ENCODE measurements at places on chromosomes 4 and X. TPM values are rescaled to one million over a fixed set of nuclear protein-coding genes. Genes with fewer than 3 reads are reported as not detected.

DNA sequence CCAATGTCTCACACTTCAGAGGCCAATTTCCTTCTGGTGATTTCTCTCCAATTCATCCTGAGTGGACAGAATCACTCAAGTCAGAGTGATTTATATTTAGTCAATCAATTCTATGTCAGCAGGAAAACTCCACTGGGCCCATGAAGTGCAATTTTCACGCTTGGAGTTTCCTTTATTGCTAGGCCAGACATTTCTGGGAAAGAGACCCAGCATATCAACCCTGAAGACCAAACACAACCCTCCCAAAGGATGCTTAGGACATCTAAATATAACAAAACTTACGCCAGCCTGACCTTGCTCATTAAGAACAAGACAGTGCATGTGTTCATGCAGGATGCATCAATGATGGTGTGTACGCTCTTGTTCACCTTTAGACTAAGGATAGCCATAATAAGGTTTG, 156.4 kb downstream of the RASL11B start:
- H3K4me3 ChIP-seq, result no peak overlapping the region
- no peaks in the 10 kb centered on the region for H3K27me3 ChIP-seq
- no peaks in the 10 kb centered on the region for H3K36me3 ChIP-seq
- no peak overlapping the region for H3K27ac ChIP-seq
- DNase-seq, result no peak

GRCh38 chr4:78410225-78410624, 141.3 kb upstream of the ANXA3 start:
- H3K27ac ChIP-seq, result no peak overlapping the region
- H3K4me3 ChIP-seq, result no peak overlapping the region
- peaks cover 4% of the 10 kb centered on the region for H3K4me1 ChIP-seq
- no peak for DNase-seq

Gene MND1
- total RNA-seq, result 5.9 TPM

Gene MXRA5
- total RNA-seq, result 47.2 TPM

Gene ETNPPL
- not detected for total RNA-seq

GRCh38 chrX:137792214-137792613, 226.3 kb downstream of the ZIC3 start:
- H3K27me3 ChIP-seq, result peaks cover 9% of the 10 kb centered on the region
- no peak overlapping the region for H3K4me3 ChIP-seq
- no peak for DNase-seq

- no peak for DNase-seq
- H3K27me3 ChIP-seq, result no peaks in the 10 kb centered on the region
- no peak overlapping the region for H3K27ac ChIP-seq
- H3K4me1 ChIP-seq, result no peaks in the 10 kb centered on the region
- H3K4me3 ChIP-seq, result no peak overlapping the region
Measured at GRCh38 chr4:109589119-109589518, 29.1 kb downstream of the MCUB start.

Gene ARX
- total RNA-seq, result 1.4 TPM

DNA sequence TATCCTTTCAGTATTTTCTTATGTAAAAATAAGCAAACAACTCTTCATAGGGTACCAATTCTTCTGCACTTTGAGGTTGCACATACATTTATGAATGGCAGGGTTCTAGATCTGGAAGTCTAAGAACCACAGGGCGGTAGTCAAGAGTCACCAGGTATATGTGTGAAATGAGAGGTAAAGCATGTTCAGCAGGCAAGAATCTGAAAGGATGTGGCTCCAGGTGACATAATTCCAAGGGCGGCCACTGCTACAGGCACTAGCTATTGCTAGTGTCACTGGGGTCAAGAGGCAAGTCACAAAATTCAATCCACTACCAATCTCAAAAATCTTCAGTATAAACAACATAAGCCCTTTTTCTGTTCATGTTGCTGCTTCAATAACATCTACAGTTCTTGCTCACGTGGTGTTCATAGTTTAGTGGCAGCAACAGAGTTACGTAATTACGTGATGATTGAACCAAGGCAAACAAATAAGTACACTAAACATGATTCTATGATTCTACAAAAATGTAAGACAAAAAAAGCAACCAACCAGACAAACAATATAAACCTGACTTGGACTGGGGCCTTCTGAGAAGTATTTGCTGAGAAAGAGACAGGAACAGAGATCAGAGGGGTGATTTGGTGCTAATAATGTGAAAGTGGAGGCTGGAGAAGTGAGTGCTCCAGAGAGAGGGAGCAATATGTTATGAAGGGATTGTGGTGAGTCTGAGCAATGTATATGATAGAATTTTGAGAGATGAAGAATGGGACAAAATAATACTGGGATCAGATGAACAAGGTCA, 101.7 kb downstream of the NAA11 start:
- no peaks in the 10 kb centered on the region for H3K27me3 ChIP-seq
- H3K4me1 ChIP-seq, result no peaks in the 10 kb centered on the region
- H3K4me3 ChIP-seq, result no peak overlapping the region
- no peaks in the 10 kb centered on the region for H3K36me3 ChIP-seq
- DNase-seq, result no peak

DNA sequence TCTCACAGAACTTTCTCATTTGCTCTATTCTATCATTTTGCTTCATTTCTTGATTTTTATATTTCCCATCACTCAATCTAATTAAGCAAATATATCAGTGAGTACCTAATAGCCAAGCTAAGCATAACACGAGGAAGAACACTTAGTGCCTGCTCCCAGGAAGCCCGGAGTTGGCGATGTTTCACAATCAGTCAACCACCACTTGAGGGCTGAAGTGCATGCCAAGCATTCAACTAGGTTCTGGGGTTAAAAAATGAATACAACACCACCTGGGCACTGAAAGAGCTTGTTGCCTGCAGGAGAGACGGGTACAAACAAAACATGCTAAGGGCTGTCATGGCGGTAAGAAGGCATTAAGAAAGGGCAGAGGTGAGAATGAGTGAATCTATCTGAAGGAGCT, 47.5 kb downstream of the UCHL1 start:
- H3K4me1 ChIP-seq, result peaks cover 9% of the 10 kb centered on the region
- DNase-seq, result no peak
- H3K4me3 ChIP-seq, result no peak overlapping the region
- H3K27ac ChIP-seq, result no peak overlapping the region
- no peaks in the 10 kb centered on the region for H3K36me3 ChIP-seq

Gene PAK3
- total RNA-seq, result 8.0 TPM

GRCh38 chr4:110666030-110666429, 43.2 kb upstream of the PITX2 start:
- H3K4me1 ChIP-seq, result no peaks in the 10 kb centered on the region
- no peaks in the 10 kb centered on the region for H3K27me3 ChIP-seq
- DNase-seq, result no peak

GRCh38 chr4:68948985-68949384, 2.6 kb downstream of the UGT2A3 start:
- no peak overlapping the region for H3K4me3 ChIP-seq
- H3K4me1 ChIP-seq, result no peaks in the 10 kb centered on the region
- no peaks in the 10 kb centered on the region for H3K36me3 ChIP-seq
- DNase-seq, result no peak
- H3K27ac ChIP-seq, result no peak overlapping the region

GRCh38 chr4:119690871-119691270, 62.3 kb upstream of the PDE5A start:
- no peaks in the 10 kb centered on the region for H3K4me1 ChIP-seq
- H3K27ac ChIP-seq, result no peak overlapping the region
- no peak overlapping the region for H3K4me3 ChIP-seq
- H3K36me3 ChIP-seq, result no peaks in the 10 kb centered on the region

DNA sequence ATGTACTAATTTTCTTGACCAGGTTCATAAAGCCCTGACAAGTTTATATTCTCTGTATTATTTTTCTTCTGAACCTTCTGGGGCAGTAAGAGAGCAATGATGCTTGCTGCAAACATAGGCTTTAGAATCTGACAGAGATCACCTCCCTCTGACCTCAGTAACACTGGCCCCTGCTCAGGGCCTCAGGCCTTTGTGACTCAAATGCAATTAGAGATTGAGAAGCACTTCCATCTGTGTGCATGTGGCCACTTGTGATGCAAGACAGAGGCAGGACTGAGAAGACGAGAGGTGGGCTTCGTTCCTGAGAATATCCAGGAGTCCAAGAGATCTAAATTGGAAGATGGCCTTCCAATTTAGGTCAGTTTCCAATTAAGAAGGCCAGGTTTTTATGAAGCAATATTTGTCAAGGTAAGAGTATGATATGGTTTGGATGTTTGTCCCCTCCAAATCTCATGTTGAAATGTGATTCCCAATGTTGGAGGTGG, 82.8 kb upstream of the VEGFC start:
- H3K36me3 ChIP-seq, result no peaks in the 10 kb centered on the region
- no peak overlapping the region for H3K4me3 ChIP-seq
- H3K27ac ChIP-seq, result peak overlapping the region; percentile 70
- no peak for DNase-seq
- no peaks in the 10 kb centered on the region for H3K27me3 ChIP-seq
- H3K4me1 ChIP-seq, result peaks cover 2% of the 10 kb centered on the region

GRCh38 chrX:2224161-2224560, 276.6 kb downstream of the DHRSX start:
- no peaks in the 10 kb centered on the region for H3K27me3 ChIP-seq
- H3K4me1 ChIP-seq, result no peaks in the 10 kb centered on the region
- H3K4me3 ChIP-seq, result no peak overlapping the region
- H3K27ac ChIP-seq, result no peak overlapping the region

Gene GLRA3
- total RNA-seq, result not detected

GRCh38 chrX:143378851-143379250, 138.4 kb downstream of the SPANXN3 start:
- H3K27ac ChIP-seq, result no peak overlapping the region
- no peaks in the 10 kb centered on the region for H3K4me1 ChIP-seq
- H3K36me3 ChIP-seq, result no peaks in the 10 kb centered on the region
- no peak overlapping the region for H3K4me3 ChIP-seq

DNA sequence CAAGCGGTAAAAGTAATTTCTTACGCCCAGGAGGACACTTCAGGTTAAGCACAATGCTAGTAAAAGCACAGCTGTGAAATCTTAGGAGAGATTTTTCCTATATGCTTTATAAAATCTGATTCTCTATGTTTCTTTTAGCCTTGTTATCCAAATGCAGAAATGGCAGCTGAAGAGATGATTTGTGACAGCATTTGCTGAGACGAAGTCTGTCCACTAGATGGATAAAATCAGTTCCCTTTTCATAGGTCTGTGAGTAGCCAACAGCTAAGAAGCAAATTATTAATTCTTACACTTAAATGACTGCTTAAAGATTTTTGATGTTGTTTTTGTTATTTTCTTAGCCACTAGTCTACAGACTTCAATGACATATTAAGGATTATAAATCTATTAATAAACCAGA, 5.3 kb downstream of the GPM6A start:
- DNase-seq, result peak; percentile 2
- no peak overlapping the region for H3K27ac ChIP-seq
- H3K4me1 ChIP-seq, result no peaks in the 10 kb centered on the region
- H3K4me3 ChIP-seq, result no peak overlapping the region
- H3K36me3 ChIP-seq, result no peaks in the 10 kb centered on the region
- H3K27me3 ChIP-seq, result no peaks in the 10 kb centered on the region

- peaks cover 40% of the 10 kb centered on the region for H3K27me3 ChIP-seq
- H3K4me1 ChIP-seq, result peaks cover 10% of the 10 kb centered on the region
- DNase-seq, result peak; percentile 42
- H3K36me3 ChIP-seq, result no peaks in the 10 kb centered on the region
- peak overlapping the region; percentile 54 for H3K4me3 ChIP-seq
Measured at GRCh38 chr4:95547715-95548471, 880 bp downstream of the UNC5C start.

Gene PHEX
- total RNA-seq, result 4.9 TPM

- no peak overlapping the region for H3K4me3 ChIP-seq
- no peak overlapping the region for H3K27ac ChIP-seq
- no peaks in the 10 kb centered on the region for H3K4me1 ChIP-seq
- H3K36me3 ChIP-seq, result no peaks in the 10 kb centered on the region
Measured at GRCh38 chrX:130575831-130576389, 174.1 kb downstream of the RBMX2 start.

GRCh38 chr4:188374871-188375270, 235.6 kb downstream of the TRIML1 start:
- no peak overlapping the region for H3K4me3 ChIP-seq
- no peaks in the 10 kb centered on the region for H3K4me1 ChIP-seq
- H3K27me3 ChIP-seq, result no peaks in the 10 kb centered on the region

Gene ZNF718
- total RNA-seq, result 6.7 TPM

Gene FDCSP
- 0.13 TPM for total RNA-seq

Gene MPC1L
- total RNA-seq, result not detected

Gene ANTXR2
- total RNA-seq, result 82.2 TPM

- no peak for DNase-seq
- H3K36me3 ChIP-seq, result no peaks in the 10 kb centered on the region
- peak overlapping the region; percentile 89 for H3K27ac ChIP-seq
Measured at GRCh38 chrX:125204681-125205132, 115.0 kb upstream of the TEX13C start.

Gene WNK3
- 4.3 TPM for total RNA-seq

Gene EXOC1
- 32.5 TPM for total RNA-seq

DNA sequence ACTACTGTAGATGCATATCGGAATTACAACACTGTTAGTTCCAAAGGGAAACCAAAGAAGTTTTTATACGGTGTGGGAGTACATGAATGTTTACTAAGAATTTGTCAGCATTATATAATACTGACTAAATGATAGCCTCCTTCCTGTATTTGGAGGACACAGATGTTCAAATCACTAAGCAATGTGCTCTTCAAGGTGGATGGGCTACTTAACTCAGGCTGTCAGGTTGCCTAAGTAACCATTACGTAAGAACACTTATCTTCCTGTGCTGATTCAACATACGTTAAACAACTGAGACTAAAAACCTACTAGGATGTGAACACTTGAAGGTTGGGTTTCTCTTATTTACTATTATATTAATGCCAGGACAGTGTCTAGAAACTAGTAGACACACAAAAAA, 81.9 kb upstream of the HPGD start:
- no peak overlapping the region for H3K4me3 ChIP-seq
- no peaks in the 10 kb centered on the region for H3K4me1 ChIP-seq
- no peak for DNase-seq

Gene CSAG3
- total RNA-seq, result not detected

Gene SSX2
- not detected for total RNA-seq

GRCh38 chr4:37802068-37802666, 24.3 kb upstream of the PGM2 start:
- H3K4me3 ChIP-seq, result no peak overlapping the region
- no peaks in the 10 kb centered on the region for H3K36me3 ChIP-seq
- H3K27ac ChIP-seq, result no peak overlapping the region
- no peaks in the 10 kb centered on the region for H3K4me1 ChIP-seq
- peak; percentile 38 for DNase-seq

GRCh38 chr4:21454201-21454600, 494.4 kb downstream of the KCNIP4 start:
- H3K27me3 ChIP-seq, result no peaks in the 10 kb centered on the region
- no peak overlapping the region for H3K4me3 ChIP-seq

- no peaks in the 10 kb centered on the region for H3K4me1 ChIP-seq
- H3K36me3 ChIP-seq, result no peaks in the 10 kb centered on the region
- peak; percentile 18 for DNase-seq
- H3K27ac ChIP-seq, result no peak overlapping the region
- H3K4me3 ChIP-seq, result no peak overlapping the region
Measured at GRCh38 chr4:73815145-73815544, 21.3 kb upstream of the CXCL6 start.

DNA sequence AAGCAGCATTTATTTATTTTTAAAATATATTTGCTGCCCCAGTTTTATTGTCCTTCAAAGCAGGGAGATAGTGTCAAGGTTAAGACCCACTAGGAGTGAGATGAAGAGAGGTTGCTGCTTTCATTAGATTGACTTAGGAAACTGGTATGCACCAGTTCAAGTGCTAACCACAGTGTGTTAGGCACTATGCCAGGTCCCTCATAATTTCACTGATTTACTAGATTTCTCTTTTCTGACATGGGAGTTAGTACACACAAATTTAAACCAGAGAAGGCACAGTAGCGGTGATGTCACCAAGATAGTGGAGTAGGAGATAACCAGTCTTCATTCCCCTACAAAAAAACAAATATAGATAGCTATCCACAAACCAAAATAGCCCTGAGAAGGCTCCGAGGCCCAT, 14.3 kb downstream of the RRAGB start:
- no peaks in the 10 kb centered on the region for H3K27me3 ChIP-seq
- no peak overlapping the region for H3K4me3 ChIP-seq
- no peak for DNase-seq
- no peak overlapping the region for H3K27ac ChIP-seq
- H3K36me3 ChIP-seq, result peaks cover 7% of the 10 kb centered on the region
- no peaks in the 10 kb centered on the region for H3K4me1 ChIP-seq
